T-cell (primary cell): ENCODE measurements at places on chromosomes 6 and 20.
A peak's percentile ranks its signal among the peaks of the same experiment; 100 is the strongest.

- peak; percentile 57 for DNase-seq
These were observed 108.3 kb upstream of the PHACTR3 start for GRCh38 chr20:59495894-59496510.

- no peak for DNase-seq
These were observed 256.5 kb upstream of the RIN2 start for GRCh38 chr20:19501476-19502115.

- no peak for DNase-seq
These were observed 872.1 kb upstream of the GJE1 start for GRCh38 chr6:141260627-141261015.

GRCh38 chr20:43870484-43870883 lies 44.2 kb upstream of the TOX2 start:
- DNase-seq, result no peak

GRCh38 chr20:57224641-57225138 lies 41.8 kb downstream of the BMP7 start:
- no peak for DNase-seq

GRCh38 chr6:111653434-111653833 lies 47.8 kb upstream of the TRAF3IP2 start:
- no peak for DNase-seq

DNA sequence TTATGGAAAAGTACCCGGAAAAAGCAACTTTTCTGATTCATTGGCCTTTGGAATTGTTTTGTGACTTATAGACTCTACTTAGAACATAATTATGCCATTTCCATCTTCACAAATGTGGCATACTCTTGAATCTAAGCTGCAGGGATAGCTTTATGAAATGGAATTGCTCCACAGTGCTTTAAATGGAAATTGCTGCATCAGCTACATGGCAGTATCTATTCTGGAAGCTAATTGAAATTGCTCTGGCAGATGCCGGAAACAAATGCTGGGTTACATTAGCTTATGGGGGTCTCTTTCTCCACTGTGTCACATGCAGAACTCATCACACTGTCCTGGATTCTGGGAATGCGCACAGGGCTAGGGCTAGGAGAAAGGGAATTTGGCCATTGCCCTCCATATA lies 108.9 kb downstream of the SAMD5 start:
- no peak for DNase-seq

DNA sequence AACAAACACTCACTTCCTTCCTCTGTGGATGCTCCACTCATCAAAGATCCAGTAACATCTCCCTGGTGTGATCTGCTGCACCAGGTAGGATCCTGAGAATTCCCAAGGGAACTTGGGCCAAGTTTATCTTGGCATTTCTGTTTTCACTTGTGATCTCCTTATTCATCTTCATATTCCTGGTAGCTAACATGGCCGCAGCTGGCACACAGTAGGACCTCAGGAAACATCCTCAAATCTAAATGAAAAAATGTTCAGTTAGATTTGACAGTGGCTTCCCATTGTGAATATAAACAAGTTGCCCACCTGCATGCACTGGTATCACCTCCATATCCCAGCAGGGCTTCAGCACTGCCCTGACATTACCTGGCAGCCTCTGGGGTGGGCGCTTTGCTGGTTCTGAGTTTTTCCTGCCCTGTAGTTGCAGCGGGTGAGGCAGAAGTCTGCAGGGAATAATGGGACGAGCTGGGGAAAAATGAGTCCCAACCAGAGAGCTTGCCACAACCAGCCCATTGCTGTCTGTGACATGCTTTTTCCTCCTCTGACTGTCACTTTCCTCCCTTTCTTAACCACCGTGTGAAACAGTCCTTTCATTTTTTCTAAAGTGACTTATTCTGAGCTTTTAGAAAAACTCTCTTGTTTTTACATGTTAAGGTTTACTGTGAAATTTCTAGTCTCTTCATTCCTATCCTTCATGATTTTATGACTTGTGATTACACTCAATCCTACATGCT lies 9.4 kb upstream of the DSTN start:
- DNase-seq, result no peak

DNA sequence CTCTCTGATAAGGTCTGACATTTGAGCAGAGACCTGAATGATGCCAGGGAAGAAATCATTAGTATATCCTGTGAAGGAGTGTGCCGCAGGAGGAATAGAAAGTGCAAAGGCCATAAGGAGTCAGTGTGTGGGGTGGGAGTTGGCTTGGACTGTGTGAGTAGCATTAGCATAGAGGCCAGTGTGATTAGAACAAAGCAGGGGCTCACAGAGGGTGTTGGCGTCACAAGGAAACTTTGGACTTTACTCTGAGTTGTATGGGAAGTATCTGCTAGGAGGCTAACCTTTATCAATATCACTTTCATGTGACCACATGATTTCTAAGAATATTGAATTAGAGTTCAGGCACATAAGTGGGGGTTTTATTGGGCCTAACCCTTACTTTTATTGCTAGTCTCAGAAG lies 12.1 kb downstream of the TMEM200A start:
- DNase-seq, result no peak

DNA sequence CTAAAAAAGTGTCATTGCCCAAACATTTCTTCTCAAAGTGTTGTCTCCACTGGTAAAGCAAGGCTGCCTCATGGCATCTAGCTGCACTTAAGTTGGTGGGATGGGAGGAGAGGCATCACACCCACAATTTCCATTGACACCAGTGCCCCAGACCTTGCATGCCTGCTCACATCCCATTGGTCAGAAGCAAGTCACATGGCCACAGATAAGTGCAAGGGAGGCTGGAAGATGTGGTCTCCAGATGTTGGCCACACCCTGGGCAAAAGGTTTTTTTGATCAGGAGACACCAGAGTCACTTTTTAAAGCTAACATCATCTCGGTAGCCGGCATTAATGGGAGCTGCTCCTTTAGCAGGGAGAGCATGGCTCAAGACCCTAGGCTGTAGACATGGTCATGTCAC lies 157.1 kb upstream of the CST7 start:
- no peak for DNase-seq

DNA sequence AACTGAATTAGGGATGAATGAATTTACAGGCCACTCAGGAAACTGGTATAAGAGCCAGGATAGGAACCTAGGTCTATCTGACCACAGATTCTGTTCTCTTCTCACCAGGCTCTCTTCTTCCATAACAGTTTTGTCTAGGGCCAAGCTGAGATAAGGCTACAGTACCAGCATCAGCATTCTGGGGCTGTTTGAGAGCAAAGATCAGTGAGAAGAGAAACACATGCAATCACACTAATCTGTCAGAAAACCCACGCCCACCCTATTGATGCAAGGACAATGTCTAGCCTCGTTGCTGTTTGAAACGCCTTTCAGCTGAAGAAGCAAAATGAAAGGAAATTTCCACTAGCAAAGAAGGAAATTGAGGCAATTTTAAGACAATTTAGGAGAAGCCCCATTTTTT lies 137.7 kb downstream of the LCA5 start:
- no peak for DNase-seq
